Keratinocyte (primary cell): ENCODE measurements at places on chromosomes 7 and 10. TPM values are rescaled to one million over a fixed set of nuclear protein-coding genes. Genes with fewer than 3 reads are reported as not detected.

The NPVF gene
- not detected in 3 replicates for polyA plus RNA-seq

DNA sequence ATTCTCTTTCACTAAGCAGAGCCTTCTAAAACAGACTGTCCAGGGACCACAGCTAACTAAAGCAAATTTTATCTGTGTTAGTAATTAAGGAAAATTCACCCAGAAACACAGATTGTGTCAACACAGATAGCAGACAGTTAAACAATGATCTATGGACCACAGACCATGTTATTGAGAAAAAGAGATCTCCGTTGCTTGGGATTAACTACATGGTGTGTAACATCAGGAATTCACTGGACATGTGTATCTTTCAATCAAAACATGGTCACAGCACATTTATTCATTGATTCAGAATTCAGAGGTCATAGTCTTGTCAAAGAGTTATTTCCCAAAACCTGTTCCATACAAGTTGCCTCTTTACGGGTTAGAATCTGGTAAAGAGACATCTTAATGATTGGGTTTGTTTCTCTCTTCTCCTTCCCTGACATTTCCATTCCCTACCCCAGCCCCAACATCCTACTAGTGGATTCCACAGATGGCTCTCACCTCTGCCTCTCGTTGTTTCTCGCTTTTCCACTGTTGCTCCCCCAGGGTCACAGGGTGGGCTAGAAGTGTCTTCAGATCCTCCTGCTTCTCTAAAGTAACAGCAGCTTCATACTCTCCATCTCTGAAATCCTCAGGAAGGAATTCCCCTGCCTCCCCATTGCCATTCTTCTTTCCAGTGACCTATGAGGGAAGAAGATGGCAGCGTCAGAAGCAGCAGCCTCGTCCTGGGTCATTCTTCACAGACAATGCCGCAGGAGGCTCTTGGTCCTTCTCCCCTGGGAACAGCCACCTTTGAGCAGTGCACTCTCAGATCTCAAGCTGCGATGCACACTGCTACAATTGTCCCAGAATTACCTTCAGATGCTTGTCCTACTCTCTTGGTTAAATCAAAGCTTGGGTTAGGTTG, 958 bp downstream of the ANKRD1 start:
- H3K4me1 ChIP-seq = peaks cover 6% of the 10 kb centered on the region
- no peaks in the 10 kb centered on the region for H3K27me3 ChIP-seq
- H3K36me3 ChIP-seq = no peaks in the 10 kb centered on the region
- no peak overlapping the region for H3K4me3 ChIP-seq
- no peak for DNase-seq

- H3K27me3 ChIP-seq = no peaks in the 10 kb centered on the region
- peak; percentile 41 for DNase-seq
- no peak overlapping the region for H3K27ac ChIP-seq
- no peak overlapping the region for H3K4me3 ChIP-seq
- H3K36me3 ChIP-seq = no peaks in the 10 kb centered on the region
Observed at GRCh38 chr7:30206491-30206890, 71.7 kb downstream of the MTURN start.

DNA sequence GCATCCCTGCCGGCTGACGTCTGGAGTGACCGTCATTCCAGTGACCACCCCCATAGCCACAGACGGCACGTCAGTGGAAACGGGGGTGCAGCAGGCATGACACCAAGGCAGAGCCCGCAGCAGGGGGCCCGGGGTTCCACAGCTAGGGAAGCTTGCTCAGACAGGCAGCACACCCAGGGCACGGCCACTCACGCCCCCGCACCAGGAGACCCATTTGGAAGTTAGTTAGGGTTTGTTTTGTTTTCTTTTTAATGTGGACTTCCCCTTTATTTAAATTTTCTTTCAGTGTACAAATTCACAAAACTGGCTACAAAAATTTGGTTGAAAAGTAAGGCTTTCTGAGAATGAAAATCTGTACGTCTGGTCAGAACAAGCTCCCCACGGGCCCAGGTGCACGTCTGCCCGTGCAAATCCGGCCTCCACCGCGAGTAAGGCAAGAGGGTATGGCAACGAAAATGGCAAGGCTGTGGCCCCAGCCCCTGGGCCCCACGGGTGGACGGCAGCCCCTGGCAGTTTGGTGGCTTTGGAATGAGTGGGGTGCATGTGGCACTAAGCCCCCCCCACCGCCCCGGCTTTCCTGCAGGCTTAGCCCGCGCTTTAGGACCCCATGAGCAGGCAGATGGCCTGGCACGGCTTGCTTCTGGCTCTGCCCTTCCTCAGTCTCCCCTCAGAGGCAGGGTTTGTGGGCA, 124.2 kb downstream of the FAM53B start:
- no peaks in the 10 kb centered on the region for H3K27me3 ChIP-seq
- H3K4me1 ChIP-seq = peaks cover 19% of the 10 kb centered on the region
- H3K36me3 ChIP-seq = peaks cover 16% of the 10 kb centered on the region
- H3K4me3 ChIP-seq = no peak overlapping the region

- DNase-seq = no peak
- peaks cover 68% of the 10 kb centered on the region for H3K4me1 ChIP-seq
- H3K27me3 ChIP-seq = no peaks in the 10 kb centered on the region
- peak overlapping the region; percentile 65 for H3K27ac ChIP-seq
- peaks cover 1% of the 10 kb centered on the region for H3K36me3 ChIP-seq
Observed at GRCh38 chr10:102781921-102782557, 38.3 kb downstream of the WBP1L start.
